HepG2 (cell line): ENCODE measurements at places on chromosomes 1 and 21. TPM values are rescaled to one million over a fixed set of nuclear protein-coding genes. Genes with fewer than 3 reads are reported as not detected.

DNA sequence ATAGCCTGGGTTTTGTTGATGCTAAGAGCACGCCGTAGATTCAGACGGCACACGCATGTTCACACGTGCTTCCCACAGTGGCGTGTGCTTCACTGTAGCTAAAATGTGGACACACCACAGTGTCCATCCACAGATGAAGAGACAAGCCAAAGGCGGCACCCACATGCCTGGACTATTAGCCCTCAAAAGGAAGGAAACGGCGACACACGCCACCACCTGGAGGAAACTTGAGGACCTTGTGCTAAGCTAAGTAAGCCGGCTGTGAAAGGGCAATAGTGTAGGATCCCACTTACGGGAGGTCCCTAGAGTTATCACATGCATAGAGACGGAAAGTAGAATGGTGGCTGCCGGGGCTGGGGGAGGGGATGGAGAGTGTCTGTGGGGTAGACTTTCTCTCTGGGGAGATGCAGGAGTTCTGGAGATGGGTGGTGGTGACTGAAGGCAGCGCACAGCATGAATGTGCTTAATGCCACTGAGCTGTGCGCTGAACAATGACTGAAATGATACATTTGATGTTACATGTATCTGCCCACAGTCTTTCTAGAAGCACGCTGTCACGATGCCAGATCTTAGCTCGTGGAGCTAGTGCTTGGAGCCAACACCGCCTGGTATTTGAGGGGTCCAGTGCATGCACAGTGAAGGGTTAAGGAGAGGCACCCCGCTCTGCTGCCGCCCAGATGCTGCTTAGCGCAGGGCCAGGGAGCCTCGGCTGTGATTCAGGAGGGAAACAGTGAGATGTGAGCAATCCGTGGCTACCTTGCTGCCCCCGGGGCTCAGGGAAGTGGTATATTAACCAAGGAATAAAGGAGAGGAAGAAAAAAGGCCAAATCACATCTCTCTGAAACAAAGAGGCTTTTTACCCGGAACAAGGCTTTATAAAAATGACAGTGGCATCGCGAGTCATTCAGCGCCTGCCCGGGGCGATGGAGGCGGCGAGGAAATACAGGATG is 103.7 kb downstream of the PRDM16 start:
- no peak for DNase-seq

Gene TMEM200B
- 1.1 and 1.4 TPM in 2 replicates for polyA plus RNA-seq

Gene SPATA6
- 0.55 and 0.81 TPM in 2 replicates for polyA plus RNA-seq

Gene BARHL2
- not detected in 2 replicates for polyA plus RNA-seq

DNA sequence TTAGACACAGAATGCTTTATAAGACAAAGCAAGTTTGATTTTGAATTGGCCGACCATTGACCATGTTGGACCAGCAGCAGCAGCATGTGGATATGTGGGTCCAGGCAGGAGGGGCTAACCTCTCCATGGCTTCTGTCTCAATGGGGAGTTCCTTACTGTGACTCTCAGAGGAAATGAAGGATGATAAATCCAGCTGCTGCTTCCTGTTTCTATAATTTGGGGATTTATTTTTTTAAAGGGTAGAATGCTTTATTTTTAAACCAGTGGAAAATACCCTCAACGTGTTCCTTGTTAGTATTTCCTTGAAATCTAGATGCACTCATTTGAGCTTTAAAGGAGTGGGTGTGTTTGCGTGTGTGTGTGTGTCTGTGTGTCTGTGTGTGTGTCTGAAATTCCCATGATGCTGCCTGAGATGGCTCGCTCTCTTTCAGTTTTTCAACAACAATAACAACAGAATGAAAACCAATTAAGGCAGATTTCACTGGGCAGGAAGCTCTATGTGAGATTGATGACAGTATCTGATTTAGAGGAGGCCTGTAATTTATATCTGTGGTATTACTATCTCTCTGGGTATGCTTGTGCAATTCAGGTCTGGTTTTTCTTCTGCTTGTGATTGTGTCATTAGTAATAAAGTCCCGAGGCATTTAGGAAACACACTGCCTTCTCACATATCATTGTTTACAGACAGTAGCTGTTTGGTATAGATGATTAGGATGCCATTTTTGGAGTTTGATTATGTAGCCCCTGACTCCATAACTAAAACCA is 86.1 kb upstream of the ZNF326 start:
- no peak for DNase-seq

DNA sequence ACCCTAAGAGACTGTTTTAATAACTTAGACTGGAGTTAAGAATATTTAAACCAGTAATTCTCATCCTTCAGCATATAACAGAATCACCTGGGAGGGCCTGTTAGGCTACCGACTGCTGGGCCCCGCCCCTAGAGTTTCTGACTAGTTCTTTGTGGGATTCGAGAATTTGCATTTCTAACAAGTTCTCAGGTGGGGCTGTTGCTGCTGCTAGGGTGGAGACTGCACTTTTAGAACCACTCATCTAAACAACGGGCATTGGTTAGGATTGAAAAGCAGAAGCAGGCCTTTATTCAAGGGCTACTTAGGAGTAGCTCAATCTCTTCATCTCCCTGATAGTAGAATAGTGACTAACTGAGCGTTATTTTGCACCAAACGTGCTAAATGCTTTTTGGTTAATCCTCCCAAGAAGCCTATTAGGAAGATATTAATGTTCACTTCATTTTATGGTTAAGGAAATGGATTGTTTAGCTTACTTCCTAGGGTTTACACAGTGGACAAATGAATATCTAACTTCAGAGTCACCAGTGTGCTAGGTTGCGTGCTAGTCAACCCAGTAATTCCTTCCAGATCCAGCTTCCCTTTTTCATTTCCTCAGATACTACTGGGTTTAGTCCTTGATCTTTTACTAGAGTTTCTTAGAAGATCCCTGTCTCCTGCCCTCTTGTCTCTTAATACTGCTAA is 31.1 kb upstream of the UAP1 start:
- DNase-seq = no peak
